Tongue (tissue), 3 donors: ENCODE measurements at places on chromosomes 11 and 22.
A peak's percentile ranks its signal among the peaks of the same experiment; 100 is the strongest.

DNA sequence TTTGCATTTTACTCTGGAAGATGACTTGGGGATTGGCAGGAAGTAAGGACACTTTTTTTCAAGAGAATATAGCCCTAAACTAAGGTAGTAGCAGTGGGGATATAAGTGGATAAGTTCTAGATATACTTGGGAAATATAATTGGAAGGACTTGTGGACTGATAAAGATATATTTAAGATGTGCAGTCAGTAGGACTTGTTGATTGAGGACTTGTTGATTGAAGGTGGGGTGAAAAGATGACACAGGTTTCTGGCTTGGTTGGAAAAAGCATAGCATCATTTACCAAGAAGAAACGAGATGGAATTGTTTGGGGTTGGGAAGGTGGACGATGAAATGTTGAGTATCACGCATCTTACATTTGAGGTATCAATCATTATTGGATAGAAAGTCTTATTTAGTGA is 1.5 kb upstream of the TAF10 start:
- no peak for DNase-seq

DNA sequence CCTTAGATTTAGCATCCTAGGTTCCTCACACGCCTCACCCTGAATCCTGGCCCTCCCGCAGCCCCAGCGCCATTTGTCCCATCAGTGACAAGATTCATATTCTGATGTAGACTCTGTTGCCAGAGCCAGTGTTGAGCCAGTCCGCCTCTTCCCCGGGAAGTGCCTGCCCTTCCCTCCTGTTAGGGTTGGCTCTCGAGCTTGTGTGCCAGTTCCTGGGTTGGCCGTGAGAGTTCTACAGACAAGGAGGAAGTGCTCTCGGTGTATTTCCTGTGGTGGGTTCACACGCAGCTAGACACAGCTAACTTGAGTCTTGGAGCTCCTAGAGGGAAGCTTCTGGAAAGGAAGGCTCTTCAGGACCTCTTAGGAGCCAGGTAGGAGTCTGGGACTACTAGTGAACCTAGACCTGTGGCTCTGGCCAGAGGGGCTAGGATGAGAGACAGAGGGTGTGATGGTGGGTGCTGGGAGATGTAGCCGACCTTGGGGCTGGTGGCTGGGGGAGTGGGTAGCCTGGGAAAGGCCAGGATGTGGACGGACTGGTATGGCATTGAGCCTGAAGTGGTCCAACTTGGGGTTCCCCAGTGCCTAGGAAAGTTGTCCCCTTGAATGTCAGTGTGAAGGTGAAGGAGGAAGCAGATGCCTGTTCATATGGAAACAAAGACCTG is at the start of gene IL18BP:
Gene IL18BP (plus strand): TSS at position 261 of the 662 bp plus-strand sequence. CDS start 1,076 bp downstream, outside the sequence.
- no peak for DNase-seq

GRCh38 chr22:44364751-44365130 is 52.0 kb upstream of the SHISAL1 start:
- no peak for DNase-seq

GRCh38 chr11:1155274-1155693 is 2.5 kb upstream of the MUC5AC start:
- no peak for DNase-seq

DNA sequence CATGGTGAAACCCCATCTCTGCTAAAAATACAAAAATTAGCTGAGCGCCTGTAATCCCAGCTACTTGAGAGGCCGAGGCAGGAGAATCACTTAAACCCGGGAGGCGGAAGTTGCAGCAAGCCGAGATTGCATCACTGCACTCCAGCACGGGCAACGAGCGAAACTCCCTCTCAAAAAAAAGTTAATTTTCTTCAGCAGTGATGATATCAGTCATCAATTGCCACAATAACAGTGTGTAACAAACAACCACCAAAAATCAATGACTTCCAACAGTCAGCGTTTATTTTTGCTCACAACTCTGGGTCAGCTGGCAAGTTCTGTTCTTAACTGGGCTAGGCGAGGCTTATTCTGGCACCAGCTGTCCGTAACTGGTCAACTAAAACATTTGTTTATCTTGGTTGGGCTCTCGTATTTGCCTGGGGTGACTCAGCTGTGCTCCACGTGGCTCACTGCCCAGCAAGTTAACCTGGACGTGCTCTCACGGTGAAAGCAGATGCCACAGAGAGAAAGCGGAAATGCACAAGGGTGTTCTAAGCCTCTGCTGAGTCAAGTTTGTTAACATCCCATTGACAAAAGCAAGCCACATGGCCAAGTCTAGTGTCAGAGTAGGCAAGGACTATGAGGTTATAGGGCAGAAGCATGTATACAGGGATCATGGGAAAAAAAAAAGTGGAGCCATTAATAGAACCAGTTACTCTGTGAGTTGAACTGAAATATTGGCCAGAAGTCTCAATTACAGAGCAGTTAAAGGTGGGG is 52.1 kb downstream of the LHFPL7 start:
- peak; percentile 76 for DNase-seq

- DNase-seq, result no peak
Observed at GRCh38 chr11:133338588-133338987, 193.7 kb downstream of the OPCML start.

DNA sequence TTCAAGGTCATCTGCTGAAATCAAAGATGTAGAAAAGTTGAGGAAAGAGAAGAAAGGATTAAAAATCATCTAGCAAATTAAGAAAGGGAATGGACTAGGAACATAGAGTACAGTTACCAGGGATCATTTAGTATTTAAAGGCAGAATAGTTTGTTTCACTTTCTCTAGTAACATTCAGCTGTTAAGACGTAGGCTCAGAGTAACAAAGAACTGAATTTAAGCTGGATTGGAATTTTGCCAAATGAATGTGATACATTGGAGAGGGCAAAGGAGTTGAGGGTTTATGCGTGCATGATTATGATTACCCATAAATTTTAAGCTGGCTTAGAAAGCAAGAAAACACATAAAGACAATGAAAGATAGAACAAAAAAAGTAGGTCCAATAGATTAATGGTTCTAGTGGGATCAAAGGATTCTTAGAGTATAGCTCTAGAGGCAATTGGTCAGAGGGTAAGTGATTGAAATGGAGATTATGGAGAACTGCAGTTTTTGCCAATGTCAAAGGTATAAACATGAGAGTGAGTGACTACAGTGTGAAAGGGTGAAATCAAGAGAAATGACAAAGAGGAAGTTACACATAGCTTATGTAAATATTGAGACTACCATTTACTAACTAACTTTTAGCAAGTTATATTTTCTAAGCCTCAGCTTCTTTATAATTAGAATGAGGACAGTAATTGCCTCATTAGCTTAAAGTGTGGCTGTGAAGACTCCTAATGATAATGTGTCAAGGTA is 190.0 kb downstream of the GRIA4 start:
- peak; percentile 29 for DNase-seq

- DNase-seq, result no peak
Observed at GRCh38 chr11:12822392-12823022, 148.3 kb downstream of the TEAD1 start.

GRCh38 chr11:110452720-110453119 is 23.0 kb downstream of the FDX1 start:
- DNase-seq, result no peak
